H9 (cell line): ENCODE measurements at places on chromosomes 12 and 14. TPM values are rescaled to one million over a fixed set of nuclear protein-coding genes. Genes with fewer than 3 reads are reported as not detected.

GRCh38 chr14:58258156-58258555, 13.5 kb downstream of the PSMA3 start:
- DNase-seq = no peak

- DNase-seq = no peak
These were observed 3.8 kb downstream of the AQP6 start for GRCh38 chr12:49976557-49976956.

- no peak for DNase-seq
These were observed 352.6 kb downstream of the BCL11B start for GRCh38 chr14:98919434-98919833.

DNA sequence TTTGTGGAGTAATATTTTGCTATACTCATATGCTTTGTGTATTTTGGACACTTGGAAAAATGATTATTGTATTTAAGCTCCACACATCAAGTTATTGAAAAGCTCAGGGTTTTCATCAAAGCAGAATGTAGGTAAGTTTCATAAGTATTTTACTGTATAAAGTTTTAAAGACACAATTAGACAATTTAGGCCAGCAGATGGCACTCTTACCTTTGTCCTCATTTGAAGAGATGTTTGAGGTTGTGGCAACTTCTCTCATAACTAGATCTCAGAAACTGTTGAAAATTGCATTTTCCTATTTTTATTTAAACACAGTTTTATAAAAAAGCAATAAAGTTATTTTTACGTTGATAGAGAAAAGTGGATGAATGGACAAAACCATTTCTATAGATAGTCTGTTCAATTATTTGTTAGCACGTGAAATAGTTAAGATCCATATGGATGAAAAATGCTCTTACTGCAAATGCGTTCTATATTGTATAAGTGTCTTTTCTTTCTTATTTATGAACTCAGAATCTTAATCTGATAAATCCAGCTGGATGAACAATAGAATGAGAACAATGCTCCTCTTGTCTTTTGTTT, 300.0 kb downstream of the AEBP2 start:
- no peak for DNase-seq

GRCh38 chr12:49165114-49165513, 23.8 kb downstream of the TUBA1A start:
- no peak for DNase-seq

- no peak for DNase-seq
These were observed 25.9 kb downstream of the PSEN1 start for GRCh38 chr14:73162251-73162650.

GRCh38 chr12:115504306-115505290, 772.9 kb downstream of the MED13L start:
- DNase-seq = no peak

- DNase-seq = no peak
These were observed 52.2 kb downstream of the TMTC1 start for GRCh38 chr12:29731591-29731990.

DNA sequence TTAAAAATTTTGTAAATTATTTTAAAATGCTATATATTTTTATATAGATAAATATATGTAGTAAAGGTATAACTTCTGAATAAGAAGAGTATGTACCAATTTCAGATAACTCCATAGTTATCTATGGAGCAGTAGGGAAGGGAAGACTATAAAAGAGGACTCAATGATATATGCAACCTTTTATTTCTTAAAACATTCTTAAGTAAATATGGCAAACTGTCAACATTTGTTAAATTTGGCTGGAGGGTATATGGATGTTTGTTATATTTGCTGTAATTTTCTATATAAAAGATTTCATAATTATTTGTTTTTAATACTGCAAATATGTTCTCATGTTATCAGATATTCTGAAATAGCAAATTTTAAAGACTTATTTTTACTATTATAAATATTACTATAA, 38.3 kb upstream of the TSPAN11 start:
- no peak for DNase-seq

GRCh38 chr12:561908-562593, 101.2 kb downstream of the NINJ2 start:
- DNase-seq = no peak

GRCh38 chr12:68587448-68587873, 23.2 kb upstream of the RAP1B start:
- no peak for DNase-seq

- DNase-seq = no peak
These were observed 89.0 kb downstream of the AKAP6 start for GRCh38 chr14:32417956-32418552.

GRCh38 chr14:20671597-20672283, 12.6 kb upstream of the RNASE4 start:
- no peak for DNase-seq

- no peak for DNase-seq
These were observed 34.8 kb downstream of the NFKBIA start for GRCh38 chr14:35369701-35370191.

- DNase-seq = peak; percentile 68
These were observed 12.5 kb downstream of the EGLN3 start for GRCh38 chr14:33938131-33938949.

DNA sequence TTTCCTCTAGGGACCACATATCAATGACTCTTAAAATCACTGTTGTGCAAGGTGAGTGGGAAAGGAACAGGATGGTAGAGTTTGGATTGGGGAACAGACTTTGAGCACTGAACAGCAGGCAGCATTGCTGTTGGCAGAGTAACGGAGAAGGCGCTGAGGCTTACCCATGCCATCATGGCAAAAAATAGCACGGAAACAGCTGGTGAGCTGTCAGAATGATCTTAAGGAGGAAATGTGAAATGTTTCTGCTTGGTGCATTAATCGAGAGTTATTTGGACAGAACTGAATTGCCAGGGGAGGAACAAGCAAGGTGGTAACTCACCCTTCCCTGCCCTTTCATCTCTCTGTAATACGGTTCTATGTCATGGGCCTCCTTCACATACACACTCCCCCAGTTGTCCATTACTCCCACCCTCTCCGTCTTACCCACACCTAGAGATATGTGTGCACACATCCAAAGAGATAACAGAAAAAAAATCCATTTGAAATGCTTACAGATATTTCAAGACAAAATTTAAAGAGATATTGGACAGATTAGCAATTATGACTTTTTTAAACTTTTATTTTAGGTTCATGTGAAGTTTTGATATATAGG, 572.5 kb downstream of the DIO2 start:
- no peak for DNase-seq

DNA sequence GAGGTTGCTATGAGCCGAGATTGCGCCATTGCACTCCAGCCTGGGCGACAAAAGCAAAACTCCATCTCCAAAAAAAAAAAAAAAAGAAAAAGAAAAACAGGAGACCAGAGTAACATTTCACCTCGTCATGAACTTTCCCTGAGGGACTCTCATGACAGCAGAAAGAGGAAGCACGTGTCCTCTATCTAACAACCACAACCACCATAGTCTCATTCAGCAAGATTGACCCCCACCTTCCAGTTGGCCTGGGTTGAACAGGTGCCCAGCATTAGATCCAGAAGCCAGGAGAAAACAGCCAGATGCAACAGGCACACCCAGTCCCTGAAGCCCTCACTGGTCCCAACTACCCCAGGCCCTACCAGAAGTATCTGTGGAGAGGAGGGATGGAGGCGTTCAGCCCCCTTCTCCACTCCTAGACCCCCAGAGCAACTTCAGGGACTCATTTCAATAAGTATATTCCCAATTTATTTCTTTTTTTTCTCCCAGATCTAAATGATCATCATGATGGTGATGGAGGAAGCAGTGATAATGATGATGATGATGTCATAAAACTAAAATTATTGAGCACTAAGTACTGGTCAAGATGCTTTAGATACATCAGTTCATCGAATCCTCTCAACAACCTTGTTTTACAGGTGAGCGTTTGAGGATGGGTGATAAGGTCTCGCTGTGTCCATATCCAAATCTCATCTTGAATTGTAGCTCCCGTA, 235.0 kb downstream of the EFCAB11 start:
- DNase-seq = no peak

GRCh38 chr12:82440885-82441284, 82.6 kb downstream of the METTL25 start:
- no peak for DNase-seq

GRCh38 chr12:8609061-8609570, 3.5 kb downstream of the AICDA start:
- DNase-seq = peak; percentile 50

DNA sequence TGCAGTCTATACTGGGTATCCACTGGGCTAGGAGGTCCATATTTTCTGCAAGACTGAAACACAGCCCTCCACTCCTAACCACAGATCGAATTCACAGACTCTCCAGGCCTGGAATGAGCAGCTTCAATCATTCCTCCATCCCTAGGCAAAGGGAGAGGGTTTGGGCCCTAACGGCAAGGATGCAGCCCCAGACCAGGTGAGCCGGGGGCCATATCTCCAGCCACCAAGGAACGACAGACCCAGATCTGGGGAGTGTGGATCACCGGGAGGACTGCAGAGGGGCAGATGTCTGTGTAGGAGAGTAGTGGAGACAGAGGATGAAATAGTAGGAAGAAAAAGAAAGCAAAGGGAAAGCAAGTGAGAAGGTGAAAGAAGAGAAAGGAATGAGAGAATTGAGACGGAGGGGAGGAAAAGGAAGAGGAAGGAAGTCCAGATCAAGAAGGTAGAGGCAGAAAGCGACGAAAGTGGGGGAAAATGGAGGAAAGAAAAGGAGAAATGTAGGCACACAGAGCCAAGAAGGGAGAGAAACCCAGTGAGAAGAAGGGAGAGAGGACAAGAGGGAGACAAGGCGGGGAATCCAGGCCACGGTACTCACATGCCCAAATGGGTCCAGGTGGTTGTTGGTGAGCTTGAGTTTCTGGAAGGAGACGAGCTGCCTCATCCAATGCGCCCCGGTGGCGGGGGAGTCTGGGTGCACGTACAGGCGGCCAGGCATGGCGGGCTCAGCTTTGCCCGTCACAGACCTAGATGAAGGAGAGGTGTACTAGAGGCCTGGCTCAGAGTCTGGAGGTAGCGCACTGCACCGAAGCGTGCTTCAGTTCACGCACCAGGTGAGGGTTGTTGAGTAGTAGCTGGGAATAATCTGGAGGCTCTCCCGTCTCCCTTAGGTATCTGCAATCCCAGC, 7.7 kb downstream of the TBX5 start:
- peak; percentile 62 for DNase-seq

- peak; percentile 75 for DNase-seq
These were observed 2.2 kb downstream of the BAZ1A start for GRCh38 chr14:34872822-34873588.

DNA sequence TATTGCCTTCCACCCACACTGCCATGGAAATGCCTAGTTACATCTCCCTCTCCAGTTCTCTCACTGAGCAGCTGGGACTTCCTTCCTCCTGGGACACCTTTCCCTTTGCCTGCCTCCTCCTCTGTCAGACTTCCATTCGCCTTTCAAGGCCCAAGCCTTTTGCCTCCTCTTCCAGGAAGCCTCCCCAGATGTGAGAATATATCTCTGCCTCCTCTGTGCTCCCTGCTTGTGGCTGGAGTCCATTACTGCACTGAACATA, 3.1 kb downstream of the IFI27L2 start:
- DNase-seq = no peak

DNA sequence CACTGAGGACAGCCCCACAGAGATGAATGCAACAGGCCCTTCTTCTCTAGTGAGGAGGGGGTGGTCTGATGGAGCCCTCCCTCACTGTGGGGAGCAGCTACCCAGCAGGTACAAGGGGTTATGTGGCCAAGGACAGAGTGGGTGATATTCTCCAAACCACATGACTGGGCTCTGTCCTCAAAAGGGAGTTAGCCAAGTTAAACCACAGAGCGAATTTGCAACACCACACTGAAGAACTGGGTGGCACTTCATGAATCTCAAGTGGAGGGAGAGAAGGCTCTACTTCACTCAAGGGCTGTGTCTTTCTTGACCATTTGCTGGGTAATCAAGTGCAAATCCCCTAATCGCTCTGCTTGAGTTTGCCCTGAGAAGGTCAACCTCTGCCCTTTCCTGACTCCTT, 12.5 kb downstream of the GPR68 start:
- DNase-seq = no peak

- no peak for DNase-seq
These were observed 8.7 kb downstream of the TMEM119 start for GRCh38 chr12:108589028-108589839.

GRCh38 chr14:32022525-32022924, 54.6 kb upstream of the ARHGAP5 start:
- DNase-seq = no peak

DNA sequence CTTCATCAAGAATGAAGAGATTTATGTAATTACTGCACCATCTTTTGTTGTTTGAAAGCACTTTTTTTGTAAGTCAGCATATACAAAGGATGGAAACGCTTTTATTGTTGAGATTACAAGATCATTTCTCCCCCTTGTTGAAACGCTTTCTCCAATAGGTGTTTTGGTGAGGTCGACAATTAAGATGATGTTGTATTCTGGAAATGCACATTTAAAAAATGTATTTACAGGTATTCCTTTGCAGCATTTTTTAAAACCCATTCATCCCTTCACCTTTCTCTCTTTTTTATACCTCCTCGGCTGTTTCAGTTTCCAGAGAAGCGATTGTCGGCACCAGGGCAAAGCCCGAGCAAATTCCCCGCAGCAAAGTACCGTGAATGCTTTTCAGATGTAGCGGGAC, 499.9 kb downstream of the VRK1 start:
- DNase-seq = no peak

GRCh38 chr12:121955258-121956237, 37.2 kb downstream of the CFAP251 start:
- no peak for DNase-seq

DNA sequence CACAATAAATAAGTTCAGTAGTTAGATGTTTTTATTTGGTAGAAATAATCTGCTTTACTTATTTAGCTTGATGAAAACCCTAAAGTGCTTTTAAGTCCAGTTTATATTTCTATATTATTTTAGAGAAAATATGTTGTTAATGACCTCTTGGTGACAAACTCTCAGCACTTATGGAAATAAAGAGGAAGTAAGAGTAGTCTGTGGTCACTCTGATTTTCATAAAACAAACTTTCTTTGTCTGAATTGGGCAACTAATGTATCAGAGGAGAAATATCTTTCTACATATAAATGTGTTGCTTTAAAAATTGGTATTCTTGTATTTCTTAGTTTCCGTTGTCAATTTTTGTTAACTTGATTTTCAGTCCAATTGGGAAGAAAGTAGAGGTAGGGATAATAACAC, 878.9 kb upstream of the SEL1L start:
- DNase-seq = no peak

GRCh38 chr12:113955109-113955970, 10.8 kb downstream of the RBM19 start:
- peak; percentile 76 for DNase-seq

DNA sequence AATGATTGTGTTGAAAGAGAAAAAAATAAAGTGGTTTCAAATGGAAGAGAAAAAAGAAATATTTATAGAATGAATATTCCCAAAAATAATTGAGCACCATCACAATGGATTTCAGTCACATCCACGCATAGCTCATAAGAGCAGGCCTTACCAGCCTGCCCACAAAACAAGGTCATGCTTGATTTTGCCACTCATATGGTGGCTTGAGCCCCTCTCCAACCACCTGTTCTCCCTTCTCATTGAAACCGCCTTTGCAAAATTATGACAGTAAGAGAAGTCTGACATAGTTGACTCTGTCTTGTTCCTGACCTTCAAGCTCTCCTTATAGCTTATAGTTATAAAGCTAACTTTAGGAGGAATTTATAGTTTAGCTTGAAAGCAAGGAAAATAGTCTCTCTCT, 33.3 kb upstream of the NAP1L1 start:
- no peak for DNase-seq

The COX6A1 gene
- total RNA-seq = 415 and 425 TPM in 2 replicates

The PPHLN1 gene
- total RNA-seq = 59.2 and 66.2 TPM in 2 replicates

The CCDC60 gene
- 0.44 TPM in 1 of 2 replicates, not detected in the other for total RNA-seq

The LBHD2 gene
- total RNA-seq = not detected in 2 replicates

The OTOGL gene
- 0.11 and 0.24 TPM in 2 replicates for total RNA-seq

The PLXNC1 gene
- total RNA-seq = 0.53 and 1.2 TPM in 2 replicates

The IAPP gene
- not detected in 2 replicates for total RNA-seq

The TSHR gene
- not detected in 2 replicates for total RNA-seq

The KRT83 gene
- not detected in 2 replicates for total RNA-seq

The ITPR2 gene
- 14.8 and 16.1 TPM in 2 replicates for total RNA-seq

The TXNDC16 gene
- 11.7 and 13.2 TPM in 2 replicates for total RNA-seq

The PRH2 gene
- not detected in 2 replicates for total RNA-seq
